Putamen (tissue), 1 donor: ENCODE measurements at places on chromosomes 1 and 21.

DNA sequence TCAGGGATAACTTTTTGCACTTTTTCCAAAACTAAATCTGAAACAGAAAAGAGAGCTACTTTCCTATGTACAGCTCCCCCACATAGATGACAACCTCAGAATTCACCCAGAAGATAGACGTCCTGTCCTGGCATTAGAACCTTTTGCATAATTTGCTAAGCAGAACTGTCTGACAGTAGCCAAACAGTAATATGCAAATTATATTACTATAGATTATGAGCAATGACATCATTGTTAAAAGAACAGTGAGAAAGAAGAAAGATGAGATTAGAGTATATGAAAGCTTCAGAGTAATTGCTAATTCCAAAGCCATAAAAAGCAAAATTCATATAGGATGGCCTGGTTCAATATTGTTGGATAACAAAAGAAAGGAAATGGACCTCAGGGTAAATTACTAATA is 43.7 kb downstream of the SLC44A5 start:
- no peak for DNase-seq

DNA sequence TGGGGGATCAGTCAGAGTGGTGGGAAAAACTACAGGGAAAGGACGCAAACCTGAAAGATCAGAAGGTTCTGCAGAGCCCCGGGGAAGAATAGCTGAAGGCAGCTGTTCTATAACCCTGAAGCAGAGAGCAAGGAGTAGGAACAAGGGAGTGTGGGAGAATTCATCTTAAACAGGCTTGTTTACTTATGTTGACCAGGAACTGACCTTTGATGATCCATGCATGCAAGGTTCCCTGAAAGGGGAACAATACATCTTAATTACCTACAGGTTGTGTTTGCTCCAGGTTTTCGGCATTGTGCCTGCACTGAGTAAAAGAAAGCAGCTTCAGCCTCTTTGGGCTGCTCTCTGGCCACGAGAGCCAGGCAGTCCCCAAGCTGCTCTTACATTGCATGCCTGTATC is 18.7 kb upstream of the FAM43B start:
- DNase-seq = no peak

DNA sequence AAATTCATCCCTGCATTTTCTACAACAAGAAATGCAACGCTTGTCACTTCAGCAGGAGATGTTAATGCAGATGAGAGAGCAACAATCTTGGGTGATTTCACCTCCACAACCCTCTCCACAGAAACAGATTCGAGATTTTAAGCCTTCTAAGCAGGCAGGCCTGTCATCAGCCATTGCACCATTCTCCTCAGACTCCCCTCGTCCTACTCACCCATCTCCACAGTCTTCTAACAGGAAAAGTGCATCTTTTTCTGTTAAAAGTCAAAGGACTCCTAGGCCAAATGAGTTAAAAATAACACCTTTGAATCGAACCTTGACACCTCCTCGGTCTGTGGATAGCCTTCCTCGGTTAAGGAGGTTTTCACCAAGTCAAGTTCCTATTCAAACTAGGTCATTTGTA is 23.4 kb upstream of the GPR25 start:
- DNase-seq = no peak

DNA sequence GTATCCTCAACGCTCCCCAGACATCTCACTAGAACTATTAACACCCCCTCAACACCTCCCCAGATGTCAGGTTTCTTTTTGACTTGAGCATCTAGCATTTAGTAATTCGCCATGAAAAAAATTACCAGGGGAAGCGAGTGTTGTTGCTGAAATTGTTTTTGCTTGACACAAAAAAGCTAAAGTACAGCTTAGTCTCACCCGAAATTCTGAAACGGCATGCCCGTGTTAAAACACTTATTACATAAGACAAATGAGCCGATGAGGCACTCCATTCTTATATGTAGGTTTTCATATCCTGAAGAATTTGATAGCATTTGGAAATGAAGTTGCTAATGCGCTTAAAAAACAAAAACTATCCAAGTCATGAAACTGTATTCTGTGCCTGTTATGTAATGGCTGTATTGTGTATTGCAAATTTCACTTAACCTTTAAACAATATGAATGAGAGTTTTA is 1.3 kb upstream of the NRIP1 start:
- DNase-seq = no peak

GRCh38 chr1:77282866-77283539 is 1.2 kb downstream of the AK5 start:
- peak; percentile 30 for DNase-seq

DNA sequence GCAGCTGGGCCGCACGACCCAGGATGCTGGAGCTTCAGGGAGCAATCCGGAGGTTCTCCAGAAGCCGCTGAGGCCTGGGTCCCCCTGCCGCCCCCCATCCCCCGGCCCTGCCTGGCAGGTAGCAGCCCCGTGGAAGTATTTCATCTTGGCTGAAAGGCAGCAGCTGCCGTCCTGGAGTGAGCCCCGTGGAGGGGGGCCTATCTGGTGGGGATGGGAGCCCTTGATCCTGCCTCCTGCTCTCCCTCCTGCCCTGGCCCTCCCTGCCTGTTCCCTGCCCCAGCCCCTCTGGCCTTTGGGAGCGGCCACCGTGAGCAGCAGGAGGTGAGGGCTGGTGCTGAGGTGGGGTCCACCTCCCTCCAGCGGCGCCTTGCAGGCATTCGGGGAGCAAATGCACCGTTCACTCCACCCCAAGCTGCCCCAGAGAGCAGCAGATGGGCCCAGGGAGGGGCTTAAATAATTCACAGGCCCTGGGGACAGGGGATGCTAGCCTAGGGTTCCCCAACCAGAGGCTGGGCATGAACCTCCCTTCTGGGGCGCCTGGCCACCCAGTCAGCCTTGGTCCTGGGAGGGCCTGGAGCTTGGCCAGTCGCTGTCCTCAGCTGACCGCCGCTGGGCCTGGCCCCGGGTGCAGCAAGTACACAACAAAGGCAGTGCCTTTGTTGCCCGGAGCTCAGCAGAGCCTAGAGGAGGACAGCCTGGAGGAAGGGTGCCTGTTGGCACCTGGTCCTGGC is 23.7 kb upstream of the PLCH2 start:
- DNase-seq = peak; percentile 85

- no peak for DNase-seq
Observed at GRCh38 chr21:32162727-32163320, 116.0 kb downstream of the MIS18A start.

- DNase-seq = no peak
Observed at GRCh38 chr1:20154301-20154831, 15.2 kb downstream of the PLA2G2F start.

GRCh38 chr1:11893907-11894251 is 32.3 kb downstream of the KIAA2013 start:
- DNase-seq = no peak

- no peak for DNase-seq
Observed at GRCh38 chr21:44995343-44995941, 55.6 kb downstream of the SLX9 start.

DNA sequence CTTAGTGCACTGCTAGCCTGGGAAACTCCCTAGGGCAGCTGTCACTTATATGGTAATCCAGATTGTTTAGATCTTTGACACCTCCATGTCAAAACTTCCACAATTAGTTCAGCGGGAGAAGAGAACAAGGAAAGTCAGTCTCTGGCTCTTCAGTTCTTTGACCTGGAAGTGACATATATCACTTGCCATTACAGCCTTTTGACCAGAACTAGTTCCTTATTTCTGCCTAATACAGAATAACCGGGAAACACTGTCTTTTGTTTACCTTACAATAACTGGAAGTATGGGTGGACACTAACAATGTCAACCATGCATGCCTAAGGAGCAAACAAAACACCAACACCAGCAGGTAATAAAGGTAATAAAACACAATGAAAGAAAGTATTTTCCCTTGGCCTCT is 68.3 kb downstream of the C4BPA start:
- DNase-seq = no peak

- no peak for DNase-seq
Observed at GRCh38 chr1:200970771-200971427, 52.6 kb downstream of the KIF21B start.

DNA sequence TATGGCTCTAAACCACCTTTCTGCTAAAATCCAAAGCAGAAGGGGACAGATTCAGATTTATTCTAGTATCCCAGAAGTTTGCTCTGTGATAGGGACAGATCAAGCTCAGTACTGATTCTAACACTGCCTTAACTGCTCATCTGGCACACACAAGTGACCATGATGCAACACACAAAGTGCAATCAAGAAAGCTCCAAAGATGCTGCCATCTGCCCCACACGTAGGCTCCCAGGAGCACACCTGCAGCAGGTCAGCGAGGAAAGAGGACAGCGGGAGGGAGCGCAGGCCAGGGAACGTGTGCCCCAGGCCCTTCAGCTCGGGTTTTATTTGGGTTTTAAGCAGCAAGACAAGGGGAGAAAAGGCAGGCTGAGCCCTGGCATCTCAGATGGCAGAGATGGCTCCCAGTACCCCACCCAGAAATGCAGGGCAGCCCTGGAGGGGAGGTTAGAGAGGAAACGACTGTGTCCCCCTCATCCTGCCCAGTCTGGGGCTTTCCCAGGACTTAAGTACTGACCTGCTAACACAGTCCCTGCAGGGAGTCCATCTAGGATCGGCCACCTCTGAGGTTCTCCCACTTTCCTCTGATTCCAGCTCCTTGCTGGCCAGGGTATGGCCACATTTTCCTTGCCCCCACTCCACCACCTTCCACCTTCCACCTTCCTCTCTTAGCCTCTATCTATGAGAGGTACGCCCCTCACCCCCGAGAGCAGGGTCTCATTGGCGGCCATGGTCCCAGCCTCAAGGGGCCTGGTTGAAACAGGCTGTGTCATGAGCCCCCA is 1.2 kb downstream of the TRIM11 start:
- no peak for DNase-seq

GRCh38 chr1:6771441-6771769 is 13.8 kb upstream of the CAMTA1 start:
- DNase-seq = no peak

GRCh38 chr1:208929575-208929974 is 653.9 kb upstream of the CAMK1G start:
- DNase-seq = no peak

DNA sequence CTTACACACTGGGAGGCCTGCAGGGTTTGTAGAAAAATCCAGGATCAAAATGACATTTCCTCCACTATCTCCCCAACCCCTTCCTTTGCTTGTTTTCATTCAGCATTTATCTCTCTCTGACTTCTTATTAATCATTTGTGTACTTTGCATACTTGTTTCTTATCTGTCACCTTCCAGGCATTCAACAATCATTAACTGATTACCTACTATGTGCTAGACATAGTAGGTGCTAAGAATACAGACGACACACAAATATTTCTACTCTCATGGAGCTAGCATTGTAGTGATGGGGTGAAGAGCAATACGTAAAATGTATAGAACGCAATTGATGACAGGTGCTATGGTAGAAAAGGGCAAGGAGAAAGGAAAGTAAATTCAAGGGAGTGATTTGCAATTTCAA is 20.9 kb downstream of the TRABD2B start:
- no peak for DNase-seq

DNA sequence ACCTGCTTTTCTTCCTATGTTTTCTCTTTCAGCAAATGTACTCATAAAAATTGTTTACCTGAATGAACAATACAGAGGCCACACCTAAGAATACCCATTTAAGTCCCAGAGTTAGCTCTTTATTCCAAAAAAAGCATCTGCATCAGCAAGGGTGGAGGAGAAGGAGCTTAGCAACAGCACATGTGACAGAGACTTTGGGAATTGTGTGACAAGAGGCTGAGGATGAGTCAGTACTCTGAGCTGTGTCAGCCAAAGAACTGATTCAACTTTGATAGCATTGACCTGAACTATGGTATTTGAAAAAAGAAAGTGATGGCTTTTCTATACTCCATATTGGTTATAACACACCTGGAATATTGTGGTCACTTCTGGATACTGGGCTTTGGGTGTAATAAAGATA is 162.7 kb downstream of the ZNF648 start:
- peak; percentile 68 for DNase-seq

DNA sequence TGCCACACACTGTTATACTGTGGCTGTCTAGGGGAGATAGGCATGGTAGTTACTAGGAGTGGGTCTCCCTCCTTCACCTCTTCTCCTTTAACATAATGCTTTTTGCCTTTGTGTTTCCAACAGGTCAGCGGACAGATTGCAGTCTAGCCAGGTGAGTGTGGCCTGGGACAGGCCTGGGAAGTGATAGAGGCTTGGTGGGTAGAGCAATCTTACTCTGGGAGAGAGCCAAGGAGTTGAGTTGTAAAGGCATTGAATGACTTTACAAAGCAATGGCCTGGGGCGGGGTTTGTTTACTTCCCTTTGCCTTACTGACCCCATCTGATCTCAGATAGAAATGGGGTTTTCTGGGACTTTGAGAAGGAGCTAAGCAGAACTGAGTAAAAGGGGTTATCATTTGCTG is 51.0 kb upstream of the IKBKE start:
- DNase-seq = no peak

- no peak for DNase-seq
Observed at GRCh38 chr1:206014601-206015000, 9.1 kb downstream of the CTSE start.

DNA sequence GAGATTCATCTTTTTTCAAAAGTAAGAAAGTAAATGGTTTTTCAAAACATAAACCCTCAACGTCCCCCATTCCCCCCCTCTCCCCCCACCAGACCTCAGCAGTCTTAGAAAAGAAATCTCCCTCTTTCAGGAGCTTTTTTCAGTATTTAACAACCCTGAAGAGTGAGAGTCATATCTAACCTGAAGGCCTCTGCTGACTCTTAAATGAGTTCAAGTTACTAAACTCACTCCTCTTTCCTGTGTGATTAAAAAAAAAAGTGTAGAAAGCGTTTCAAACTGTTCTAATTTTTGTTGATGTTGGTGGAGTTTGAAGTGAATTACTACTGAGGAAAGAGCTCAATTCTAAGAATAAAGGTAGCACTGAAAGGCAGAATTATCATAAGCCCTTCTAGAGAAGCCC is 93.7 kb downstream of the VAV3 start:
- no peak for DNase-seq

DNA sequence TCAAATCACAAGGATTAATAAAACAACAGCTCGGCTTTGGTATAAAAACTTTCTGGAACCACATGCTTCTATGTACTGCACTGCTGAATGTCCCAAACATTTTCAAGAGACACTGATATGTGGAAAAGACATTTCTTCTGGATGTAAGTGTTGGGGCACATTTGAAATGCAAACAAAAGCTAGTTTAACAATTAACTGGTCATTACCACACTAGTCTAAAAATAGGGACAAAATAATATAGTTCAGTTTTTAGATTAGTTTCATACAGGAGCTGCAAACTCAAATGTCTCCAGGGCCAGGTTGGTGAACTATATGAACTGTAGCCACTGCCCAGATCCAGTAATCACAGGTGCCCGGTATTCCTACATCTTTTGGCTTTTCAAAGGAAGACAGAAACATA is 3.2 kb downstream of the IL23R start:
- DNase-seq = no peak

GRCh38 chr1:233587958-233588799 is 25.7 kb upstream of the KCNK1 start:
- no peak for DNase-seq

DNA sequence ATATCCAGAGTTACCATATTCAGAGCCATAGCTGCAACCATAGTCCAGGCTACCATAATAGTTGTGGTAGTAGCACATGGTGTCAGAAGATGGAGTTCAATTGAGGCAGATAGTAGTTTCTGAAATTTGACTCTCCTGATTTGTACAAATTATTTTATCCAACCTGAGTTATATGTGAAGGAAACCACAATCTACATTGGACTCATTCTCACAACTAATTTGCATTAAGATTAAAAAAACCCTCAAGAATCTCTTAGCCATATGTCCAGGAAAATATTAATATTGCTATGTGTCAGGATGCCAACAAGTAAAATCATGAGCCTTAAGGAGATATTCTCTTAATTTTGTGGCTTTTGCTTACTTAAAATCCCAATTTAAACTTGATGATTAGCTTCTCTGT is at the start of gene KRTAP22-2:
Gene KRTAP22-2 (minus strand): TSS at position 101 of the 400 bp plus-strand sequence.
- no peak for DNase-seq
